Tibial nerve (tissue), 4 donors: ENCODE measurements at places on chromosomes 2 and 18. TPM values are rescaled to one million over a fixed set of nuclear protein-coding genes. Genes with fewer than 3 reads are reported as not detected.

SERPINB10 gene
- total RNA-seq: not detected

DNA sequence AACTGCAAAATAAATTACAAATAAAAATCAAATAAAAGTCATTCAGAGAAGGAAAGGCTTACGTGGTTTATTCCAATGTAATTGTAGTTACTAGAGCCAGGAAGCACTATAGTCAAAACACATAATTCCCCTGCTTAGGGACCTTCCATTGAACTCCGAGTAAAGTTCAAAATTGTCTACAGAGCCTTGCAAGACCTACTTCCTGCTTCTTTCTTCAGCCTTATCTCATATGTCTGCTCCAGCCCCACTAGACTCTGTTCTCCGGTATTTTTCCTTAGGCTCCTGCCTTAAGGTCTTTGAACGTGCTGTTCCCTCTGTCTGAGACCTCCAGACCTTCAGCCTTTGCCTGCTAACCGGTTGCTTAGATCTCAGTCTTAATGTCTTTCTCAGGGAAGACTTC is 104.3 kb downstream of the ARL6IP6 start:
- H3K27ac ChIP-seq: no peak overlapping the region
- H3K4me1 ChIP-seq: no peaks in the 10 kb centered on the region
- H3K36me3 ChIP-seq: no peaks in the 10 kb centered on the region
- no peak for DNase-seq

DNA sequence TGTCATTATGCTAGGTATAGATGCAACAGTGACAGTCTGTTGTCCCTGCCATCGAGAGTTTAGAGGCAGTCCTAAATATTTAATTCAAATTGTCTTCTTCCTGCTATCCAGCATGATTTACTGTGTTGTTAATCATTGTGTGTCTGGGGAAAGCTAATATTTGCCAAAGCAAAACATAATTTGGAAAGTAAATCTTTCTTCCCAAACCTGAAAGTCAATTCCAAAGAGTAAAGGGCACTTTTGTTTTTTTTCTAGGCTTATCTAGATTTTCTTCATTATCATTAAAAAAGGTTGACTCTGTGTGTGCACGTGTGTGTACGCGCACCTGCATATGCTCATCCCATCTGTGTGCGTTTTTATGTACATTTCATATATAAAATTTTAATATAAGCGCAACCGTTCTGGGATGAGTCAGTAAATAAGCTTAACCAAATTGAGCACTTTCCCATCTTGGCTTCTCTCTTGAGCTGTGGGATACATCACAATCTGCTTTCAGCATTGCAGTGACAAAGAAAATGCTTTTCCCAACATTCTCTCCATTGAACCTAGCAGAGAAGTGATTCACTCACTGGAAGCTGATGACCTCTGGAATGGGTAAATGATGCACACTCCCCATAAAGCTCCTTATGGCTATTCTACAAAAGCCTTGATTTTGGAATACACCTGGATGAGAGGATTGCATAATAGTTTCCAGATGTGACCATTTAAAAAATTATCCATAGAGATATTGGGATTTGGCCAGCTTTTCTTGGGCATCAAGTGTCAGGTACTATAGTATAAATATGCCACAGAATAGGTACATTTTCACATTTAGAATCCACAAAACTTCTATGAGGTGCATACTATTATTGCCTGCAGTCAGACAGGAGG is 488.4 kb downstream of the ADCYAP1 start:
- no peaks in the 10 kb centered on the region for H3K27me3 ChIP-seq
- H3K4me3 ChIP-seq: no peak overlapping the region
- no peak overlapping the region for H3K27ac ChIP-seq
- no peaks in the 10 kb centered on the region for H3K36me3 ChIP-seq
- DNase-seq: no peak
- no peaks in the 10 kb centered on the region for H3K4me1 ChIP-seq

- DNase-seq: no peak
- no peak overlapping the region for H3K27ac ChIP-seq
- H3K4me1 ChIP-seq: no peaks in the 10 kb centered on the region
- H3K4me3 ChIP-seq: no peak overlapping the region
- no peaks in the 10 kb centered on the region for H3K27me3 ChIP-seq
Observed at GRCh38 chr2:46236006-46236875, 61.0 kb upstream of the EPAS1 start.

DNA sequence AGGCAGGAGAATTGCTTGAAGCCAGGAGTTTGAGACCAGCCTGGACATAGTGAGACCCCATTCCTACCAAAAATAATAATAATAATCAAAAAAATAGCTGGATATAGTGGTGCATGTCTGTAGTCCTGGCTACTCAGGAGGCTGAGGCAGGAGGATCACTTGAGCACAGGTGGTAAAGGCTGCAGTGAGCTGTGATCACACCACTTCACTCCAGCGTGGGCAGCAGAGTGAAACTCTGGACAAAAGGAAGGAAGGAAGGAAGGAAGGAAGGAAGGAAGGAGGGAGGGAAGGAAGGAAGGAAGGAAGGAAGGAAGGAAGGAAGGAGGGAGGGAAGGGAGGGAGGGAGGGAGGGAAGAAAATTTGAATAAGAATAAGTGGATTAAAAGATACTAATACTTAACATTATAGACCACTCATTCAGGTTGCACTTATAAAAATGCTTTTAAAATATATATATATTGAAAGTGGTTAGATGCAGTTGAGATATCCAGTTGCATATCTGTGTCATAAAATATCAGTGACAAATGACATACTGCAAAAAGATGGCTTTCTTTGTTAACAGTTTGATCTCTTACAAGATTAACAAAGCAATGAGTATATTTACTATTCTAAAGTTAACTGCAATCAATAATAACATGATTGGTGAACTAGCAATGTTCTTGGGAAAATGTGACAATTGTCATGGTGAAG is 702.4 kb downstream of the CPS1 start:
- H3K27ac ChIP-seq: no peak overlapping the region
- no peaks in the 10 kb centered on the region for H3K27me3 ChIP-seq
- no peaks in the 10 kb centered on the region for H3K4me1 ChIP-seq
- no peak for DNase-seq

DNA sequence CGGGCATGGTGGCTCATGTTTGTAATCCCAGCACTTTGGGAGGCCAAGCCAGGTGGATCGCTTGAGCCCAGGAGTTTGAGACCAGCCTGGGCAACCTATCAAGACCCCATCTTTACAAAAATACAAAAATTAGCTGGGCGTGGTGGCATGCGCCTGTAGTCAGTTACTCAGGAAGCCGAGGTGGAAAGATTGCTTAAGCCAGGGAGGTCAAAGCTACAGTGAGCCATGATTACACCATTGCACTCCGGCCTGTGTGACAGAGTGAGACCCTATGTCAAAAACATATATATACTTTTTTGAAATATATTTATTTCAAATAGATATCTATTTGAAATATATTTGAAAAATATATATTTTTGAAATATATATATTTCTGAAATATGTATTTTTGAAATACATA is 10.9 kb downstream of the OSBPL1A start:
- H3K36me3 ChIP-seq: no peaks in the 10 kb centered on the region
- no peak overlapping the region for H3K4me3 ChIP-seq
- H3K27me3 ChIP-seq: no peaks in the 10 kb centered on the region
- no peak overlapping the region for H3K27ac ChIP-seq
- no peak for DNase-seq

DNA sequence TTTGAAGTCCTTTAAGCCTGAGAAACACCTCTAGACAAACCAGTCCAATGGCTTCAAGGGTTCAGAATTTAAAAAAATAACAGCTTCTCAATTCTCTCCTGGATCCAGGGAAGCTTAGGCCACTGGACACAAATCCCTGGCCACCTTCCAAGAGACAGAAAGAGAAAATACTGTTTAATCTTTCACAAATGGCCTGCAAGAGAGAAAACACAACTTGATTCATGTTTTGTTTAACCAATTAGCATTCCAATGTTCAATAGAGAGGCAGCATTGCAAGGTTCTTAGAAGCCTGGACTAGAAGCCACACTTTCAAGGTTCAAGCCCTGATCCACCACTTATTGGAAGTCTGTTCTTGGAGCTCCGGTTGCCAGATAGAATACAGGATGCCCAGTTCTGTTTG is 109.0 kb upstream of the PARD3B start:
- H3K27ac ChIP-seq: no peak overlapping the region
- H3K4me1 ChIP-seq: no peaks in the 10 kb centered on the region
- H3K4me3 ChIP-seq: no peak overlapping the region
- H3K36me3 ChIP-seq: no peaks in the 10 kb centered on the region
- H3K27me3 ChIP-seq: no peaks in the 10 kb centered on the region
- DNase-seq: no peak
